ENCODE measurements at places on chromosomes 1 and 21.

DNA sequence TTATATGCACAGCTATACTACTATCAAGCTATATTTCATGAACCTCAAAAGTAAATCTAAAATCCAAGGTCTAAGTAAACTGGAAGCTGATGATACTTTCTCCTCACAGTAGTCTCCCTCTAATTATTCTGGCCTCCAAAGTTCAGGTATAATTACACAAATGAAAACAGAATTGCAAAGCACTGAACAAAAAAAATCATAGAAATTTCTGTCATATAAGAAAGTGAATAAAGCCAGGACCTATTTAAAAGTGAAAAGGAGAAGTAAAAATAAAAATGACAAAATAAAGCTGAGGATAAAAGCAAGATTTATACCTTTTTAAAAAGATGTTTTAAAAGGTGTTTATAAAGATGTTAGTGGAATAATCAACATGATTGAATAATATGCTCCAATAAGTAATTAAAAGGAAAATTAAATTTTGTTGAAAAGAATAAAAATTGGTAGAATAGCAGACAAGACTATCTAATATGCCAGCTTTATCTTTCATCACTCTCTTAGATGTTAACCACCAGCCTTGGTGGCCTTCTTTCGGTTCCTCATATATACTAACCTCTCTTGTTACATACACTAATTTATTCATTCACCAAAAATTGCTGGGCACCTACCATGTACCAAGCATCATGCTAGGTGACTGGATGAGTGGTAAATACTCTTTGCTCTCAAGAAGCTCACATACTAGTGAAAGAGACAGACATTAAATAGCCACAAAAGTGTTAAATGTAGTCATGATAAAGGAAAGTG is 25.1 kb downstream of the SHCBP1L start:
- DNase-seq, result no peak

DNA sequence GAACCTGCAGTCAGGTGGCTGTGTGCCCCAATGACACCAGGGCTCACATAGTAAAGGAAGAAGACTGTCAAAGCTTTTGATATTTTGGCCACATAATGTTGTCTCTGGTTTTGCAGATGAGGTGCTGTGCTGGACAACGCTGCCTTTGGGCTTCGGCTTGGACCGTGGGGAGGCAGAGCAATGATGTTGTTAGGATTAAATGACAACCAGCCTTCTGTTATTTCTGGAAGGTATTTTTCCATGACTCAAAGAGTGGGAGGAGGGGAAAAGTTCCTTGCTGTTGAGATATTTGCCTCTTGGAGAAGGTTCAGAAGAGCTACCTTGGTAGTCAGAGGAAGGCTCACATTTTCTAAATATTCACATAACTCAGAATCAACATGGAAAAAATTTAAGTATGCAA is 187.3 kb upstream of the GALNT2 start:
- DNase-seq, result no peak

DNA sequence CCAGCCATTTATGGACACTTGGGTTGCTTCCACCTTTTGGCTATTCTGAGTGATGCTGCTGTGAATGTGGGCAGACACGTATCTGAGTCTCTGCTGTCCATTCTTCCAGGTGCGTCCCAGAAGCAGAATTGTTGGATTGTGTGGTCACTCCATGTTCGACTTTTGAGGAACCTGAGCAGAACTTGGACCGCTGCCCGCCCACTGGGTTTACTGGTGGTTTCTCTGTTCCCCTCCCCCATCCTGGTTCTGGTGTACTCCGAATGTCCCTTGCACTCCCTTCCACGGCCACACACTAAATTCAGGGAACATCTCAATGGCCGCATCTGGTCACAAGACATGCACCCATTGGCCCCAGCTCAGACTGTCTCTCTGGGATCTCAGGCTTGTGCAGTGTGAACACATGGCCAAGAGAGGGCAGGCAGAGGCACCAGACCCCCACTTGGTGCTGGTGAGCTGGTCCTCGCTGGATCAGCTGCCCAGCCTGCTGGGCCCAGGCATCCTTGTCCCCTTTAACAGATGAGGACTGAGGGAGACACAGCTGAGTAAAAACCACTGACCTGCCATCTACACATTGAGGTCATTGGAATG is 565.1 kb downstream of the NPHP4 start:
- no peak for DNase-seq

GRCh38 chr1:12185918-12186678 is 19.3 kb downstream of the TNFRSF1B start:
- no peak for DNase-seq

GRCh38 chr1:64882574-64883255 is 83.6 kb downstream of the JAK1 start:
- DNase-seq, result no peak

GRCh38 chr1:207045453-207045852 is 5.6 kb downstream of the YOD1 start:
- DNase-seq, result no peak

Measured in HuH-7 (cell line).